ENCODE measurements at places on chromosomes 3 and 15.

DNA sequence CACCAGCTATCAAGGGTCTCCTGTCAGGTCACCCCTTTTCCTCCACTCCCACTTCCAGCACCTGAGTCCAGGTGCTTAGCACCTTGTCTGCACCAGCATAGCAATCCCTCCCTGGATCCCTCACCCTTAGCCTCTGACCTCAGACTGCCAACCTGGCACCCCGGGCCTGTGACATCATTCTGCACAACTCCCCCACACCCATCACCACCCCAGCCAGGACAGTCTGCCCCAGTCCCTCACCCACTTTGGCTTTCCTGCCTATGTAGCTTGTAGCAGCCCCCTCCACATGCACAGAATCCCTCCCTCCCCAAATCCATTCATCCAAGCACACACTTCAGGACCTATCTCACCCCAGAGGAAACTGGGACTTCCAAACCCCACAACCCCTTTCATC, 819 bp upstream of the PLXNB1 start:
- DNase-seq, result no peak

DNA sequence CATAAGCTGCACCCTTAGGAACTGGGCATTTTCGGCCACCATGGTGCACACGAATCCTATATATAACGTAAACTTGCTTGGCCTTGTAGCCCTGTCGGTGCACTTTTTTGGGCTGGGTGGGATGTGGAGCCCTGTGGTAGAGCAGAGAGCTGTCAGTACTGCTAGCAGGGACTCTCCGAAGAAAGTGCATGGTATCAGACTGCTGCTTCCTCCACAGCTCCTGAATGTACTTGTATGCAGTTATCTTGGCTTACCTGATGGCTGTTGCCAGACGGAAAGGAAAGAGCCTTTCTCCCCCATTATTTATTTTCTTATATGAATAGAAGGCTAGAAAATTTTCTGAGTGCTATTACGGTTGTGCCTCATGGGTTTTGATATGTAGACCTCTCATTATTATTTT, 8.4 kb downstream of the GALK2 start:
- no peak for DNase-seq

DNA sequence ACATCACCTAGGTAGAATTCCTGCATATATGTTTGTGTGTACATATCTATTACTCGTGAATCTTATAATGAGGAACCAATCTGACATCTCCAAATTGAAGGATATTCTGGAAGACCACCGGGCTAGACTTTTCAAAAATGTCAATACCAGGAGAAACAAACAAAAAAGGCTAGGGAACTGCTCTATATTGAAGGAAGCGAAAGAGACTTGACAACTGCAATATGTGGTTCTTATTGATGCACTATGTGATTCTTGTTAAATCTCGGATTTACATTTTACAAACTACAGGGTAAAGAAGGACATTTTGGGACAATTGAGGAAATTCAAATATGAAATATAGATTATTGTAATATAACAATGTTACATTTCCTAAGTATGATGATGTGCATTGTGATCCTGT, 137.5 kb upstream of the CCDC54 start:
- no peak for DNase-seq

GRCh38 chr15:74291101-74292071, 55.3 kb downstream of the CCDC33 start:
- peak; percentile 46 for DNase-seq

DNA sequence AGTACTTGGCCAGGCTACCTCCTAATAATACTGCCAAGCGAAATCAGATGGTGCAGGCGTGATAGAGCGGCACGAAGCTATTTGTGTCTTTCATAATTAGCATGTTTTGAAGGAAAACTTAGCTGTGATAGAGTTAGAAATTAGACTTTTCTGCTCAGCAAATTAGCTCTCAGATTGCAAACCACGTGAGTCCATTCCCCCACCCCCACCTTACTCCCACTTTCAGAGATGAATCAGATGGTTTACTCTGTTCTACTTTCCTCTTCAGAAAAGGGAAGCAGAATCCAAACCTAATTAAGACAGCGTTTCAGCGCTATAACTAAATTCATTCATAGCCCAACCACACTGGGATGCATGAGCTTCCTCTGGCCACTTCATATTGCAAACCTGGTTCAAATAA, 214.6 kb downstream of the SLCO3A1 start:
- no peak for DNase-seq

- no peak for DNase-seq
These were observed 494.3 kb downstream of the SQOR start for GRCh38 chr15:46129145-46129544.

DNA sequence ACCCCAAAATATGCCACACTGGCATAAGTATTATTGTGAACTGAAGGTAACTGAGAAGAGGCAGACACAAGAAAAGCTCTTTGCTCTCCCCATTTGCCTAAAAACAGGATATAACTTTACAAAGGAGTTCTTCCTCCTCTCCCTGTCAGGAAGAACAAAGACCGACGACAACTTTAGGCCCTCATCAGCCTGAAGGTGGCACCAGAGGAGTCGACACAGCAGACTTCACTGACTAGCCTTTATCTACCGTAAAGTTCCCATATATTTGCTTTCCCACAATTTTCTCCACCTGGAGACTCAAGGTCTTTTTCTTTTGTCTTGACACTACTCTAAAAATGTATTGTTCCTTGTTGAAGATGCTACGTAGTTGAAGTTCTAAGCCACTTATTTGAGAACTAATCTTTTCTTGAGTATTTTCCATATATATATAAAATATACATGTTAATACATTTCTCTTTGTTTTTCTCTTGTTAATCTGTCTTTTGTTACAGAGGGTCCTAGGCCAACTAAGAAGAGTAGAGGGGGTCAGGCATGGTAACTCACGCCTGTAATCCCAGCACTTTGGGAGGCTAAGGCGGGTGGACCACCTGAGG, 16.2 kb upstream of the XIRP1 start:
- no peak for DNase-seq

DNA sequence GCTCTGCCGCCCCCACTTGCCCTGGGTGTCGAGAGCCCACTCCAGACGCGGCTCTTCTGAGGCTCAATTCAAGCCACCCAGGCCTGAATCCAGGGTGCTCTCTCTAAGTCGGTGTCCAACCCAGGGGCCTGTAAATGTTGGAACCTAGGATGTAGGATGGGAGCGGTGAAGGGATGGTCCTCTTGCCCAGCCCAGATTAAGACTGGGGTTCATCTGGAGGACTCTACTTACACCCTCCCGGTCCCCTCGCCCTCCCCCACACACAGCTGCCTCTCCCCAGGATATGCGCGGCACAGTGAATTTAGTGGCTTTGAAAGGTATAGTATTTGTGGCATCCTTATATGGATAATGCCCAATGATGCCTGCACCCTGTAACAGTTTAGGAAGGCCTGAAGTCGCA, 822 bp upstream of the FBN1 start:
- DNase-seq, result no peak

- no peak for DNase-seq
These were observed 342.8 kb downstream of the ERC2 start for GRCh38 chr3:56125358-56126005.

- DNase-seq, result no peak
These were observed 94.9 kb downstream of the PCSK6 start for GRCh38 chr15:101394654-101395053.
